Stimulated activated CD8-positive, alpha-beta memory T cell treated with anti-CD3 and anti-CD28 coated beads, Interleukin-7, amount 100 ng/mL, for 4 hours (primary cell): ENCODE measurements at places on chromosomes 11 and 22.

DNA sequence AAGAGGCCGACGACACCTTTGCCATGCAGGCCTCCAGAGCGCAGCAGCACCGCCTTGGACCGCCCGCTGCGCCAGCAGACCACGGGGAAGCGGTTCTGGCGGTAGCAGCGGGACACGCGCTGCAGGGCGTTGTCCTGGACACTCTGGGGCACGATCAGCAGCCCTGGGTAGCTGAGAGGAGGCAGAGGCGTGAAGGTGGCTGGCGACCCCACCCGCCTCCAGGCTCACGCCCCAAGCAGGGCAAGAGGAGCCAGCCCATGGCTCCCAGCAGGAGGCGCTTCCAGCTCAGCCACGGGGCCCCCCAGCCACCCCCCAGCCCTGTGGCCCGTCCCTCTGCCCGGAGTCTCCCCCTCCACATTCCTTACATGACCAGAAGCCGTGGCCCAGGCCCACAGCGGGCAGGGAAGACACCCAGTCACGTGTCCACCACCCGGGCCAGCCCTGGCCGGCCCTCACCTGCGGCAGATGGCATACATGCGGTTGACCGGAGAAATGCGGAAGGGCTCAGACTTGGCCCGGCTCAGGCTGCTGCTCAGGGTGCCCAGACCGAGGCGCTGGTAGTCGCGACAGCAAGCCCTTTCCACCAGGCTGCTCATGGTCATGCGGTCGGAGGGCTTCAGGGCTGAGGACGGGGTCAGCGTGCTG, 15.2 kb downstream of the SBF1 start:
- DNase-seq, result no peak

DNA sequence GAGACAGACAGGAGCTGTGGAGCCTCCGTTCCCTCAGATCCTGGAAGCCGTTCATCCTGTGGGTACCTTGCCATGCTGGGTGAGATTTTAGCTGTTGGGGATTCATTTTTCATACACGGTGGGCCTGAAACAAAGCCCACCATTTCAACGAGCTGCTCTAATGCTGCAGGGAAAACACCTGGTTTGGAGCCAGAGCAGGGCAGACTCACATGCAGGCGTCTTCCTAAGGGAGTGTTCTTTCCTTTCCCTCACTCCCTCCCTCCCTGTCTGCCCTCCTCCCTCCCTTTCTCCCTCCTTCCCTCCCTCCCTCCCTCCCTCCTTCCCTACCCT, 52.5 kb downstream of the CD6 start:
- no peak for DNase-seq

DNA sequence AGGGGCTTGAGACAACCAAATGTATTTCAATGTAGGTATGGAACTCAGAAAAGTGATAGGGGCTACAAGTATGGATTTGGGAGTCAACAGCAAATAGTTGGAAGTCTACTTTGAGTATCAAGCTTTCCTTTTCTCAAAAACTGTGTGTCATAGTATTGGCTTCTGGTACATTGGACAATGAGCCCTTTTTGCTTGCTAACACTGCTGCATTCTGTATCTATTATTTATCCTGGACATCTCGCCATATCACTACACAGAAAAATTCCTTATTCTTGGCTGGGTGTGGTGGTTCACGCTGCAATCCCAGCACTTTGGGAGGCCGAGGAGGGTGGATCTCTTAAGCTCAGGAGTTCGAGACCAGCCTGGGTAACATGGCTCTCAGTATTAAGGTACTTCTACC, 18.4 kb downstream of the CYP2R1 start:
- DNase-seq, result no peak

- no peak for DNase-seq
Measured at GRCh38 chr11:50098186-50098725, 65.6 kb downstream of the OR4C45 start.

DNA sequence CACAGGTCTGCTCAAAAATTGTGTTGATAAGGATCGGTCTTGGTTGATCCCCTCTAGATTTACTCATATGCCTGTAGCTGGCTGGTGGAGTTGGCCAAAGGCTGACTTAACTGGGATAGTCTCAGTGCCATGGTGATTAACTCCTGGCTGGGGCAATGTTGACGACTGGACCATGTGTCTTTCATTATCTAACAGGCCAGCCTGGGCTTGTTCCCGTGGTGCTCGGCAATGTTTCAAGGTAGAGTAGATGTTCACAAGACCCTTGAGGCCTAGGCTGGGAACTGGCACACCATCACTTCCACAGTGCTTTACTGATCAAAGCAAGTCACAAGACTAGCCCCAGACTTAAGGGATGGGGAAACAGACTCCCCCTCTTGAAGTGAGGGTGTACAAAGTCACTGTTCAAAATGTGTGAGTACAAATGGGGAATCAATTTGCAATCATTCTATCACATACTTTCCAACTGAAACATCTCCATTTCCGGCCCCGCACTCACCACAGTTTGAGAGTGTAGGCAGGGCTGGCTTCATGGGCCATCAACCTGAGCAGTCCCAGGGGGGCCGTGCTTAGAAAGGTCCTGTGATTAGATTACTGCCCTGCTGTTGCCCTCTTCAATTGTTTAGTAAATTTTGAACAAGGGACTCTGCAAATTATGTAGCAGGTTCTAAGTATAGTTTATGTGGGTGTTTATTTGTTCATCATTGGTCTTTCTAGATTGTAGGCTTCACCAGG, 240.8 kb downstream of the NELL1 start:
- no peak for DNase-seq

- peak; percentile 67 for DNase-seq
Measured at GRCh38 chr22:35552196-35552842, 11.7 kb downstream of the RASD2 start.

DNA sequence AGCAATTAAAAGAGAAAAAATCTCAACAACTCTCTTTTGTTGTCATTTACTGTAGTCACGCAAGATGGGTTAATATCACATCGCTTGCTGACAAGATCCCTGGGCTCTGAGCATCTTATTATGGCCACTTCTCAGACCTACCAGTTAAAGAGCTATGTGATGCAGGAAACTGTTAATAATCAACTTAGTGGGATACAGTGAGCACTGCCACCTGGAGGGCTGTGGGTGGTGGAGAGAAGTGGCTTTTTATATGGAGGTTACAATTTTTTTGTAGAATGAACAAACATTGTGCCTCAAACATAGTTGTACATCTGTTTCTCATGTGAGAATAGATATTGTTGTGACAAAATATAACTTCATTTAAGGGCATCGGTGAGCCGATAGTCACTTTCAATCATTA, 181.0 kb downstream of the TENM4 start:
- DNase-seq, result no peak

DNA sequence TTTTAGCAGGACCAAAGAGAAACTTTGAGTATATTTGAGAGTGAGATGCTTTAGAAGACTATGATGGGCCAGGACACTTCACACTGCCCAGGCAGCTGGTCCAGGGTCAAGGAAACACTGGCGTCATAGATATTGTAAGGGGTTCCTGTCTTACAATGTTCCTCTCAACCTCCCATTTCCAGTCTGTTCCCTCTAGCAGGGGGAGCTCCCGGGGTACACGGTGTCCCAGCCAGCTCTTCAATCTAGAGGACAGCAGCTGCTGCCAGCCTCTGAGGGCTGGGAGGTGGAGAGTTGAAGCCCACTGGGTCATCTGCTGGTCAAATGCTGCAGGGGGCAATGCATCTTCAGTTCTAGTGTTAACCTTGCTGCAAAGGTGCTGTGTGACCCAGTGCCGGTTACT, 40.7 kb upstream of the TIMP3 start:
- DNase-seq, result no peak

- DNase-seq, result no peak
Measured at GRCh38 chr22:28808716-28809355, 8.5 kb upstream of the XBP1 start.

DNA sequence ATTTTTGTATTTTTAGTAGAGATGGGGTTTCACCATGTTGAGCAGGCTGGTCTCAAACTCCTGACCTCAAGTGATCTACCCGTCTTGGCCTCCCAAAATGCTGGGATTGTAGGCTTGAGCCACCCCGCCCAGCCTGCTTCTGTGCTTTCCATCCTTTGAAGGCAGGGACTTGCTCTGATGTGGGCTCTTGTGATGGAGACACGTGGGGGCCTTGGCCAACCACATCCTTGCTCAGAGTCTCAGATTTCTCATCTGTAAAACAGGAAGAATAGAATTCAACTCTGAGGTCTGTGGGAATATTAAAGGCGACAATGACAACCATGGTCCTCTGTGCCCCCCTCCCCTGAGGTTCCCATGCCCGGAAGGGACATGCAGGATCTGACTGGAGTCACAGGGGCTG, 3.8 kb upstream of the GGA1 start:
- peak; percentile 34 for DNase-seq

DNA sequence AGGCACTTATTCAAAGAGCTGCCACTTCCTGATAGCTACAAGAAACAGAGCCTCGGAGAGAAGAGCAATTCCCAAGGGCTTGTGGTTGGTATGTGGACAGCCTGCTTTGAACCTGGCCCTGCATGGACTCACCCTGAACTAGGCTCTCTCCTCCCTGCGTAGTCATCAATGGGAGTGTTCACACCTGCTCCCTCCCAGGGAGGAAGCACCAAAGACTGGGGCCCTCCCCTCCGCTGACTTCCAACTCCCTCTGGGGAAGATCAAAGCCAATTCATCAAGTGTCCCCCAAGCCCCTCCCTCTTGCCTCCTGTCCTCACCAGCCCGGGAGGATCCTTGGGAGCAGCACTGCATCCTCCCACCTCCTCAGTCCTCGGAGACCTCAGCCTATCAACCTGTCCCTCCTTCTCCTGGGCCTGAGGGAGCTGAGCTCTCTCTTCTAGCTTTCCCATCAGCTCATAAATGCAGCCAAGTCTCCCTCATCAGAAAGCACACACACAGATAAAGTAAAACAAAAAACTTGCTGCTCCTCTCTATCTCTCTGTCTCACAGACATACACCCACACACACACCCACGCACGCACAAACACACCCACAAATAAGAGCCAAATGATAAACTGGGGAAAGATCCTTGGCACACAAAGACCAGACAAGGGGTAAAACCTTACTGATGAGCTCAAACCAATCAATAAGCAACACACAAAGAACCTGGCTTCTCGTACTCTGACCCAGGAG, 3.3 kb downstream of the A4GALT start:
- DNase-seq, result no peak

DNA sequence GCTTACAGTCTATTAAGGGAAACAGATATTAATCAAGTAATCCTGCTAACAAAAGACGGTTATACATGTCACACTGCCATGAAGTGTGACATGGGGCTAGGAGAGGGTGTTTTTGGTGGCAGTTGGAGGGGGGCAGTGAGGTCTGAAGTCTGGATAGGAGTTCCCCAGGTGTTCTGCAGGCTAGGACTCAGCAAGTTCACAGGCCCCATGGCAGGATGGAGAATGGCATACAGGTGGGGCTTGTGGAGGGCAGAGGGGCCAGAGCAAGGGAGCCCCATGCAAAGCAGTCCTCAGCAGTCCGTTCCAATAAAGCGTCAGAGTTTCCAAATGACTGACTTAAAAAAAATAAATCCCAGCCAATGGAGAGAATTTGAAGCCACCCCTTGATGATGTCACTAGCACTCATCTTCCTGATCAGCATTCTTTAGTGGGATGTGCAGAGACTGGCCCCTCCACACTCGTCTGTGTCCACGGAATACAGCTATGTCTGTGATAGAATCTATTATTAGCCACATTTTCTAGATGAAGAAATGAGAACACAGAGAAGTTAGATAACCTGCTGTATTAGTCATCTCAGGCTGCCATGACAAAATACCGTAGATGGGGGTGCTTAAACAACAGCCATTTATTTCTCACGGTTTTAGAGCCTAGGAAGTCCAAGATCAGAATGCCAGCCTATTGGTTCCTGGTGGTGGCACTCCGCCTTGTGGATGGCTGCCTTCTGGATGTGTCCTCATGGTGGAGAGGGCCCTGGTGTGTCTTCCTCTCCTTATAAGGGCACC, 32.6 kb downstream of the PRDM11 start:
- DNase-seq, result no peak

- no peak for DNase-seq
Measured at GRCh38 chr11:31326470-31327148, 42.9 kb downstream of the DCDC1 start.

DNA sequence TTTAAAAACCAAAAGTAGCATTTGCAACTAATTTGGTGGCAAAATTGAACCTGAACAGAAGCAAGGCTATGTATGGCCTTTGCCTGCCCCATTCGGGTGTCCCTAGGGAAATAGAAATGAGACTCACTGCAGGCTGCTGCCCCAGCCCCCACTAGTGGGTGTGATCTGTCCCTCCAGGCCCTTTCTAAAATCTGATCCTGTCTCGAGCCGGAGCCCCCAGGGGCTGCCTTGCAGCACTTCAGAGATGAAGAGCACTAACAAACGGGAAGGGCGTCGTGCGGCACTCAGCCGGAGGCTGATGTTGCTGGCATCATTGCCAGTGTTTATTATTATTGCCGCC, 43.2 kb downstream of the CD82 start:
- DNase-seq, result no peak

DNA sequence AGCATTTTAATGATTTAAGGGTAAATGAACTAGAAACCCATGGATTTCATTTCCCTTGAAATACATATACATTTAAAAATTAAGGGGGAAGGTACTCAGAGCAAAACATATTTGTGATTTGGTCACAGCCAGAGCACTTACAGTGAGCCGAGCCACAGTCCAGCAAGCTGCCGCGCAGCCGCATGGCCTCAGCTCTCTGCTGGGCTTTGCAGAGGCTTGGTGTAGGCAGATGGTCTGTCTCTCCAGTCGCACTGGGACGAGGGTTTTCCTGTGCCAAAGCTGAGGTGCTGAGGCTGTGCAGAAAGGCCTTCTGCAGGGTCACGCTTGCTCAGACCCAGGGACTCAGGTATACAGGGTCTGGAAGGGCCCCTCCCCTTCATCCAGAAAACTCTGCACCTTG, 367.3 kb downstream of the OPCML start:
- DNase-seq, result no peak

GRCh38 chr22:28497188-28497587, 182.5 kb downstream of the TTC28 start:
- no peak for DNase-seq

DNA sequence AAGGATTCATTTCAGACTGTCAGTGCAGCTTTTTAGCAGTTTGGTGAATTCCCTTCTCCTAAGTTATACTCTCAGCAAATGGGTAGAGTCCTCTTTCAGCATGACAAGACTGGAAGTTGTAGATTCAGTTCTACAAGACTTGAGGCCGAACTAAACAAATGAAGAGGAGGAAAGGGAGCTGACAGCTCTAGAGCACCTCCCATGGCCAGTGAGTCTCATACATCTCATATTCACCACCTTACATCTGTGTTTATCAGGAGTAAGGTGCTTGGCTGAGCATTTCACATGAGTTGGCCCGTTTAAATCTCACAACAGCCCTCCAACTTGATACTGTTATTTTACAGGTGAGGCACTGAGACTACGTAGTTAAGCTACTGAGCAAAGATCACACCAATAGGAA, 30.4 kb downstream of the SEZ6L start:
- no peak for DNase-seq

DNA sequence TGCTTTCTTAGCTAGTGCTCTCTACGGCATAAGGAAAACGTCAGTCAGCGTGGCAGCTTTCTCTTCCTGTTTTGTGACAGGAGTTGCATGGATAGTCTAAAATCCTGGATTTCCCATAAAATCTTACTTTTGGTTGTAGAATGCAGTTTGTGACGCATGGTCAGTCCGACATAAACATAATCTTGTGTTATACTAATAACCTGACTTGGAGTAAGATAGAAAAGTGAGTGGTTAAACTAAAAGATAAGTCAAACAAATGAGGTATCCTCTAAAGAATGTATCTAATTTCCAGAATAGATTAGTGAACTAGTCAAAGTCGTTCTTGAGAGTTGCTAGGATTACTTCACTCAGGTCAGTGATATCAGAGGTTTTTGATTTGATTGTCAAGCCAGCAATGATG, 157.6 kb downstream of the PGR start:
- no peak for DNase-seq

- no peak for DNase-seq
Measured at GRCh38 chr11:75269896-75270295, 29.3 kb downstream of the TPBGL start.

- no peak for DNase-seq
Measured at GRCh38 chr22:32353292-32353691, 4.4 kb upstream of the RFPL3 start.
